Bone marrow (tissue), 2 donors: ENCODE measurements at places on chromosomes 2 and 18.

- DNase-seq: no peak
Observed at GRCh38 chr18:78457731-78458130, 521.9 kb upstream of the SALL3 start.

GRCh38 chr2:62293490-62294271, 97.8 kb downstream of the B3GNT2 start:
- DNase-seq: no peak

- no peak for DNase-seq
Observed at GRCh38 chr2:48954311-48954710, 198.8 kb upstream of the LHCGR start.

GRCh38 chr2:15042801-15043217, 410.3 kb downstream of the LRATD1 start:
- no peak for DNase-seq
